ENCODE measurements at places on chromosomes 1 and 21.

DNA sequence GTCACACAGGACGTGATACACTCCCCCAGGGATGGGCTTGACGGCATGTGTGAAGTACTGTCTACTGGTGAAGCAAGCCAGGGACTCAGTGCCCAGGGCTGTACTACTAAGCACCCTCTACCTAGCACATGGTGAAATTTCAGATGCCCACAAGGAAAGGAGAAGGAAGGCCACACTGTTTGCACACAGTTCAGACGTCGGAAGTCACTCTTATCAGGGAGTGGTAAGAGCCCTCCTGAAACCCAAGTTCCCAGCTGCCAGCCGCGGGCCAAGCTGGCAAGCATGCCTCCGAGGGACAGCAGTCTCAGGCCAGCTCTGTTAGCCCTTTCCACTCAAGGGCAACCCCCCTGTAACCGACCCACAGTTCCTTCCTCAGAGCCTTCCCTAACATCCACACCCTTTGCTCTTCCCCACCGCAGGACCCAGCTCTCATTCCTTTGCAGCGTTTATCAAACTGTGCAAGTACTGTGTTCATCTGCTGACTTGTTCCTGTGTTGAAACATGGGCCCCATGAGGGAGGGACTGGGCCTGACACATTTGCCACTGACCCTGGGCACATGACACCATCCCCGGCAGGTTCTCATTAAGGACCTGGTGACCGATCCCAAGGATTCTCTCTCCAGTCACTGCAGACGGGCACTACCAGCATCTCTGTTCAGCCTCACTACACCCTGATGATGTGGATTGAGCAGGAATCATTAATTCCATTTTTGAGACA is 58.5 kb downstream of the SLC66A1 start:
- peaks cover 33% of the 10 kb centered on the region for H3K36me3 ChIP-seq
- no peak overlapping the region for H3K4me3 ChIP-seq
- H3K4me1 ChIP-seq: no peaks in the 10 kb centered on the region
- H3K27me3 ChIP-seq: no peaks in the 10 kb centered on the region

DNA sequence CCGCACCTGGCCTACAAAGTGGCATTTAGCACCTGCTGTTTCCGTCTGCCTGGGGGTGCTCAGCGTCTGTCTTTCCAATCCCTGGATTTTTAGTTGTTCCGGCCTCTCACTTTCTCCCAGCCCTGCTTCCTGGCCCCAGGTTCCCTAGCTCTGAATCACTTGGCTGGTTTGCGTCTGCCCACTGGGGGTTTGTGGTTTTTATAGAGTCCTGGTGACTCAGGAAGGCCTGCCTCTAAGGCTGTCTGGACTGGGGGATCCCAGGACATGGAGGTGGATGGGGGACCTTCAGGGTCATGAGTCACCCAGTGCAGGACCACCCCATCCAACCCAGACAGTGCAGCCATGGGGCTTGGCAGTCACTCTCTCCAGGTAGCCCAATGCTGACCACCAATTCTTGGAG is 53.5 kb downstream of the MRPL37 start:
- H3K4me3 ChIP-seq: no peak overlapping the region
- no peak overlapping the region for H3K27ac ChIP-seq
- DNase-seq: no peak
- H3K4me1 ChIP-seq: no peaks in the 10 kb centered on the region
- H3K27me3 ChIP-seq: no peaks in the 10 kb centered on the region
- H3K36me3 ChIP-seq: peaks cover 73% of the 10 kb centered on the region

- DNase-seq: no peak
- H3K4me1 ChIP-seq: no peaks in the 10 kb centered on the region
- H3K27ac ChIP-seq: no peak overlapping the region
These were observed 181.3 kb downstream of the LYPLAL1 start for GRCh38 chr1:219354962-219355361.

GRCh38 chr1:171501305-171502024 is 16.1 kb downstream of the PRRC2C start:
- DNase-seq: no peak
- H3K36me3 ChIP-seq: peaks cover 18% of the 10 kb centered on the region
- no peak overlapping the region for H3K27ac ChIP-seq
- peaks cover 9% of the 10 kb centered on the region for H3K4me1 ChIP-seq
- H3K27me3 ChIP-seq: no peaks in the 10 kb centered on the region
- H3K4me3 ChIP-seq: no peak overlapping the region

DNA sequence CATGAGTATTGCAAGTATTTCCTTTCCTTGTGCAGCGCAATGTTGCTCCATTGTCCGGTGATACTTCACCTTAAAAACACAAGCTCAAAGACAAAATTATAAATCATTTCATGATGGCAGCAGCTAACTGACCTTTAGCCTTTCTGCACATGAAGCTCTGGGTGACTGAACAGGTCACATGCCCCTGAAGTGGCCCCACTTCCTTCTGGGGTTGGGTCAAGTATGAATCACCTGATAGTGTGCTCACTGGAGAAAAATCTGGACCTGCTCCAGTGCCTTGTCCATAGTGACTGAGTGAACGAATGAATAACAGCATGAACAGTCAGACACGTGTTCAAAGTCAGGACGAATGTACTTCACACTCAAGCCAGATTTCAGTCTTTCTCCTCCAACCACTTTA is 658.9 kb downstream of the NPHP4 start:
- no peaks in the 10 kb centered on the region for H3K4me1 ChIP-seq
- H3K36me3 ChIP-seq: no peaks in the 10 kb centered on the region
- no peak overlapping the region for H3K27ac ChIP-seq
- H3K27me3 ChIP-seq: no peaks in the 10 kb centered on the region
- no peak overlapping the region for H3K4me3 ChIP-seq
- DNase-seq: no peak

- H3K4me3 ChIP-seq: no peak overlapping the region
- no peaks in the 10 kb centered on the region for H3K36me3 ChIP-seq
- DNase-seq: no peak
- H3K27me3 ChIP-seq: peaks cover 12% of the 10 kb centered on the region
- H3K4me1 ChIP-seq: no peaks in the 10 kb centered on the region
These were observed 40.2 kb upstream of the CAMTA1 start for GRCh38 chr1:6745073-6745472.

DNA sequence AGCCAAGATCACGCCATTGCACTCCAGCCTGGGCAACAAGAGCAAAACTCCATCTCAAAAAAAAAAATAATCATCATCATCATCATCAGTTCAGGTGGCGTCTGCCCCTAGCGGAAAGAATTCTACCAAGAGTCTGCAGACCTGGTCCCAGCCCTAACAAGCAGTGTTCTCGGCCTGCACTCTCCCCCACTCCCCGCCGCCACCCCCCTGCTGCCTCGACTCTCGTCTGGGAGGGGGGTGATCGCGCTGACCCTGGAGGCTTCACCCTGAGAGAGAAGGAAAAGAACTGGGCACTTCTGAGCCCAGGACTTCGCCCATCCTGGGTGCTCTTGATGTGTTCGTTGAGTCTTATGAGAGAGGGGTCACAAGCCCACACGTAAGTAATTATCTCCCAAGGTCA is 160.1 kb upstream of the TMEM51 start:
- H3K36me3 ChIP-seq: no peaks in the 10 kb centered on the region
- no peak overlapping the region for H3K4me3 ChIP-seq
- H3K4me1 ChIP-seq: no peaks in the 10 kb centered on the region
- DNase-seq: no peak

- H3K27ac ChIP-seq: no peak overlapping the region
- DNase-seq: no peak
- no peak overlapping the region for H3K4me3 ChIP-seq
- peaks cover 13% of the 10 kb centered on the region for H3K27me3 ChIP-seq
These were observed 120.3 kb downstream of the PTPRU start for GRCh38 chr1:29356663-29357062.

Data from DND-41 (cell line).